T-helper 1 cell (primary cell): ENCODE measurements at places on chromosomes 12 and 14.

DNA sequence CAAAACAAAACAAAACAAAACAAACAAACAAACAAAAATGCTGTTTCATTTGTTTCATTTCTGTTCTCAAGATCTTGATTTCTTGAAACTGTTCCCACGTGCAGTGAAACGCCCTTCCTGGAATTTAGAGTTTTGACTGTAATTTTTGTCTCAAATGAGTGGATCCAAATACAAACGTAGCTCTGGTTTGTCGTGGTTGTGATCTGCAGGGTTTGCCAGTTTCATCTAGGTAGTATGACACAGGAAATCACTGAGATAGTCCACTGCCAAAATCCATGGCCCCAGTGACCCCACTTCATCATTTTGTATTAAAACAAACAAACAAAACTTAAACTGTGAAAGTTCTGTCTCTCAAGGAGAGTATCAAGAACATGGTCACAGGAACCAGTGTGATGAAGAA lies 838.6 kb downstream of the BCL11B start:
- DNase-seq, result no peak

- DNase-seq, result no peak
These were observed 105.0 kb upstream of the TMPO start for GRCh38 chr12:98410356-98410755.

DNA sequence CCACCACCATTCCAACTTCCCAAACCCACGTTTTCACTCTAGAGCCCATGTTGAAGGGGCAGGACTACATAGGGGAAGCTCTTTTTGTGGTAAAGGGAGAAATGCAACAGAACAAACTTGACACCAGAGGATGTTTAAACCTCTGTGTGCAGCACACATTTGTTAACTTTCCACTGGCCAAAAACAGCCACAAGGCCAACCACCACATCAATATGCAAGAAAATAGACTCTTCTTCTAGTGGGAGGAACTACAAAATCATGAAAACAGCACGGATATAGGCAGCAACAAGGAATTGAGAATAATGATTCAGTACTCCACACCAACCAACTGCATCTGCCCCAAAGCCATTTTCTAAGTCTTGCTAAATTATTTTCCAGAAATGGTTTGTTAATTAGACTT lies 66.3 kb upstream of the CEP83 start:
- no peak for DNase-seq

- peak; percentile 2 for DNase-seq
These were observed 40.1 kb upstream of the EVL start for GRCh38 chr14:100025111-100025510.

DNA sequence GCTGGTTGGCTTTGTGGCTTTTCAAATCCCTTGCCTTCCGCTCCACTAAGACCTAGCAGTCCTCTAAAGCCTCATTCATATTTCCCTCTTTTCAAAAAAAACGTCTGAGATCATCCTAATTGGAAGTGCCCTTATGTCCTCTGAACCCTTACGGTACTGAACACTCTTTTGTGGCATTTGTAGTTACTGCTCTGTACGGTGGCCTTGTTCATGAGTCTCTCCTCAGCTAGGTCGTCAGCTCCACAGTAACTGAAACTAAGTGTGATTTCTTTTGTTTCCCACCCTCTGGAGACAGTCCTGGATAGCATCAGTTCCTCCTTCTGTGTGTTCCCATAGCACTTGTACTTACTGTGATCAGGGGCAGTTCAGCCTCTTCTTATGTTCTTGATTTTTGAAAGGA lies 49.7 kb downstream of the DAAM1 start:
- DNase-seq, result no peak

DNA sequence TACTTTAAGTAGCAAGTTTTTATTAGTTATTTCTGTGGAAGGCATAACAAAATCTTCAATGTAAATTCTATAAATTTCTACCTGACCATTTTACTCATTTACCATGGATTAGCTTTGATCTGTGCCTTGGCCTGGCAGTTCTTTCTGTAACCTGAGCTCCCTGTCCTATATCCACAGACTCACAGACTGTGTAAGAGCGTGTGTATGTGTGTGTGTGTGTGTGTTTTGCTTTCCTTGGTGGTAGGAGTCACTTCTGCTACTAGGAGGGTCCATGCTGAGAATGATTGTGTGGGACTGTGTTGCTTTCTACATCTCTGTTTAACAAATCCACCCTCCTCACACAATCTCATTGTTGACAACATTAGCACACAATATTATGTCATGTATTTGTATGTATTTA lies 221.2 kb upstream of the PELI2 start:
- no peak for DNase-seq

GRCh38 chr12:92226071-92226661 lies 80.5 kb upstream of the BTG1 start:
- no peak for DNase-seq

DNA sequence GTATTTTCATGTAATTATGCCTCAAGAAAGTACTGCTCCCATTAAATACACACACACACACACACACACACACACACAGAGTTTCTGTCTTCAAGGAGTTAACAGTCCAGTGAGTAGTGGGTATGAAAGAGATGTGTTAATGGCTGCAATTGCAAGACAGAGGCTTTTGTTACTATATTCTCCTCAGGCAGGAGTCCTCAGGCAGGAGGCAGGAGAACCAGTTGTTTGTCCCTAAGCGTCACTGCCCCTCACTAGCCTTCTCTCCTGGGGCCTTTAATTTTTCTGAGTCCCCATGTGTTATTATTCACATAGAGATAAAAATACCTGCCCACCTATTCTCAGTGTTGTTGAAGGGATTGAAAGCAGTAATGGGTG lies 31.2 kb downstream of the DAD1 start:
- DNase-seq, result no peak

DNA sequence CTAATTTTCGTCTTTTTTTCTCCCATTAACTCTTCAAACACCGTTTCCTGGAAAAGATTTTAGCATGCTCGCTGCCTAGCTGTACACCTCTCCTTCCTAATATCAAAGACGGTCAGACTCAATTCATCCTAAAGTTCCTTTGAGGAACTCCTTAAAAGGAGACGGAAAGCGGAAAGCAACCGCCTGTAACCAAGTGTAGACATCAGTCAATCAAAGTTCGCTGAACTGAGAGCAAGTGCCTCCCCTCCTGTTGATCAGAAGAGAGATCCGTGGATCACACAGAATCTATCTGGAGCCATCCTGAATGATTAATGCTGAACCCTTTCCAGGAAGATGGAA lies 412 bp upstream of the TEP1 start:
- DNase-seq, result peak; percentile 53

DNA sequence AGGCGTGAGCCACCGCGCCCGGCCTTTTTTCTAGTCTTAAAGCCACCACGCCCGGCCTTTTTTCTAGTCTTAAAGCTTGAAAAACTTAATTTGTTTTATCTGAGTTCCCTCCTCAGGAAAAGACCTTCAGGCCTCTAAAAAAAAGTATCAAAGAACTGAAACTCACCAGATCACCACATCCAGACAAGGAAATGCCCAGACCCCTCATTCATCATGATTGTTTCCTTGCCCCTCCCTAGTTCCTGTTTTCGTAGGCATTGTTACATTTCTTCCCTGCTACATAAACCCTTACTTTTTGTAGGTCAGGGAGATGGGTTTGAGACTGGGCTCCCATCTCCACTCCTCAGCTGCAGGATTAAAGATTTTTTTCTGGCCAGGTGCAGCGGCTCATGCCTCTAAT lies 21.1 kb upstream of the VWF start:
- DNase-seq, result no peak

DNA sequence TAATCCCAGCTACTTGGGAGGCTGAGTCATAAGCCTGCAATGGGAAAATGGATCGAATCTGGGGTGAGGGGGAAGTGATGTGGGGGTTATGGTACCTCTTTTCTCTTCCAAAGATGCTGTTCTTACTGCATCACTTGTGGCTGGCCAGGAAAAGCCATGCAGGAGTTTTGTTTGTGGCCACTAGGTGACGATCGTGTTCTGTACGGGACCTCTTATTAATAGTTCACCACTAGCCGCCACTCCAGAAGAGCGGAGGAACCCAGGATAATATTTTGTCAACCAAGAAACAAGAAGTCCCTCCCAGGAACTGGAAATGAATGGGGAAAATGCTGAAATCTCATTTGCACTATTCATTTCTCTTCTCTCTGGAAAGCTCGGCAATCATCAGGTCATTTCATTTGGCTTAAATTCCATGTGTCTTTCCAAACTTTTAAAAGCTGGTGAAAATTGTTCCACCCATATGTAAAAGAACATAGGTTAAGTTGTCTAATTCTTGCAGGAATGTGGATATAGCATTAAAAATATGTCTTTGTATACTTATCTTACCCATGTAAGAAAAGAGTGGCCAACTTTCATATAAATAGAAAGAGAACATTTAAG lies 8.9 kb downstream of the GPR65 start:
- no peak for DNase-seq

- DNase-seq, result no peak
These were observed 38.3 kb downstream of the SSPN start for GRCh38 chr12:26233631-26234030.

- DNase-seq, result no peak
These were observed 39.8 kb upstream of the HMGA2 start for GRCh38 chr12:65784289-65785015.

GRCh38 chr14:54025661-54026060 lies 69.0 kb upstream of the BMP4 start:
- DNase-seq, result no peak

GRCh38 chr14:94473666-94474410 lies 2.2 kb downstream of the SERPINA9 start:
- DNase-seq, result no peak

DNA sequence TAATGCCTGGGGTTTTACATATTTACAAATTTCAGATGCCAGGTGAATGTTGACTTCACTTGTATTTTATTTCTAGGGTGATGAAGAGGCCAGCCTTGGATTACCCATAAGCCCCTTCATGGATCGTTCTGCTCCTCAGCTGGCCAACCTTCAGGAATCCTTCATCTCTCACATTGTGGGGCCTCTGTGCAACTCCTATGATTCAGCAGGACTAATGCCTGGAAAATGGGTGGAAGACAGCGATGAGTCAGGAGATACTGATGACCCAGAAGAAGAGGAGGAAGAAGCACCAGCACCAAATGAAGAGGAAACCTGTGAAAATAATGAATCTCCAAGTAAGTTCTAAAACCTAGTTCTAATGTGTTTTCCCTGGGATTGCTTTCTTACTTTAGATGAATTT lies 41.3 kb upstream of the SLCO1C1 start:
- no peak for DNase-seq

GRCh38 chr12:80293347-80293746 lies 150.7 kb upstream of the PTPRQ start:
- DNase-seq, result no peak

DNA sequence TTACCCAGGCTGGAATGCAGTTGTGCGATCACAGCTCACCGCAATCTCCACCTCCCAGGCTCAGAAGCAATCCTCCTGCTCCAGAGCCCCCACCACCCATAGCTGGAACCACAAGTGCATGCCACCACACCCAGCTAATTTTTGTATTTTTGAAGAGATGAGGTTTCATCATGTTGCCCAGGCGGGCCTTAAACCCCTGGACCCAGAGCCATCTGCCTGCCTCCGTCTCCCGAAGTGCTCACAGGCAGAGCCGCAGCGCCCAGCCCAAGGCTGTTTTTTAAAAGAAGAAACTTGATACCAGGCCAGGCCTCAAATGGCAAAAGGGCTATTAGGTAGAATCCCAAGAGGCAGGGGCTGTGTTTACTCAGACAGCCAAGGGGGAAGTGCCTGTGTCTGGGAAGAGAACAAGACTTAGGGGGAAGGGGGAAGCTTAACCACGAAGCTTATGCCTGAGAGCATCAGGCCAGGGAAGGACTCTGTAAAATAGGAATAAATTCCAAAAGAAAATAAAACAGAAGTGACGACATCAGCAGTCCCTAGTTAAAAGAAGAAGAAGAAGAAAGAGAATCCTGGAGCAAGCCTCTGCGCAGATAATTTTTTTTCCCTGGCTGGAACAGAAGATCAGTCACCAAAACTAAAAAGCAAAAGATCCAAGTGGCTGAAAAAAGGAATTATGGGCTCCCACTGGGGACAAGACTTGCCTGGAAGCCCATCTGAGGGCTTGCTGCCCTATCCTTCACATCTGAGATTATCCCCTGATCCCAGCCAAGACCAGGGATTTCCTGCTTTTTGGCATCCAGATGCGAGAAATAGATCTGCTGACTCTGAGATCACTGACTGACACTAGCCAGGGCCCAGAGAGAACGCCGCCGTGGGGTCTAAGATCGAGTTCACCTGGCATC lies 170.5 kb downstream of the NDUFA12 start:
- no peak for DNase-seq
